ENCODE measurements at places on chromosomes 3 and 15.

GRCh38 chr15:41955807-41956525 is 16.4 kb downstream of the EHD4 start:
- no peak for DNase-seq

- DNase-seq, result no peak
Measured at GRCh38 chr3:13474776-13475303, 5.3 kb upstream of the HDAC11 start.

GRCh38 chr3:76107935-76108570 is 322.7 kb upstream of the ZNF717 start:
- DNase-seq, result peak; percentile 7

GRCh38 chr3:151075869-151076562 is 9.4 kb upstream of the MED12L start:
- no peak for DNase-seq

GRCh38 chr3:69811452-69812401 is 72.5 kb downstream of the MITF start:
- no peak for DNase-seq

DNA sequence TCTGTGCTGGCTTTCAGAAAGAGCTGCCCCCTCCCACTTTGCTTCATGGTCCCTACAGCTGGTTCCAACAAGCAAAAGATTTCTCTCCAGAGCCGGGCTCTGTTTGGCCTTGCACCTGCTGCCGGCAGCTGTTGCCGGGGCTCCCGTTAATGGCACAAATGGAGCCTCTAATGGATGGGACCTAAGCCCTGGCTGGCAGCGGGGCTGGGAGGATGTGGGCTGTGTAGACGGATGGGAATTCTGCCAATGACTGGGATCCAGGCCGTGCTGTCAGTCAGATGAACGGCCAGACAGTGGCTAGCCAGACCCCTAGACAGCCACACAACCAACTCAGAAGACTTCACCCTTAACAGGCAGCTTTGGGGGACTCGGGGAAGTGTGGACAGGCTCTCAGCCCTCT is 88.0 kb downstream of the RPLP1 start:
- DNase-seq, result no peak

- DNase-seq, result no peak
Measured at GRCh38 chr3:66527246-66527645, 26.4 kb upstream of the LRIG1 start.

GRCh38 chr3:177810162-177810623 is 612.9 kb upstream of the TBL1XR1 start:
- DNase-seq, result no peak

GRCh38 chr3:38147421-38147820 is 9.0 kb downstream of the MYD88 start:
- DNase-seq, result no peak

GRCh38 chr3:13266005-13266404 is 154.1 kb downstream of the NUP210 start:
- DNase-seq, result no peak

- no peak for DNase-seq
Measured at GRCh38 chr3:129239991-129240390, 9.4 kb upstream of the COPG1 start.

DNA sequence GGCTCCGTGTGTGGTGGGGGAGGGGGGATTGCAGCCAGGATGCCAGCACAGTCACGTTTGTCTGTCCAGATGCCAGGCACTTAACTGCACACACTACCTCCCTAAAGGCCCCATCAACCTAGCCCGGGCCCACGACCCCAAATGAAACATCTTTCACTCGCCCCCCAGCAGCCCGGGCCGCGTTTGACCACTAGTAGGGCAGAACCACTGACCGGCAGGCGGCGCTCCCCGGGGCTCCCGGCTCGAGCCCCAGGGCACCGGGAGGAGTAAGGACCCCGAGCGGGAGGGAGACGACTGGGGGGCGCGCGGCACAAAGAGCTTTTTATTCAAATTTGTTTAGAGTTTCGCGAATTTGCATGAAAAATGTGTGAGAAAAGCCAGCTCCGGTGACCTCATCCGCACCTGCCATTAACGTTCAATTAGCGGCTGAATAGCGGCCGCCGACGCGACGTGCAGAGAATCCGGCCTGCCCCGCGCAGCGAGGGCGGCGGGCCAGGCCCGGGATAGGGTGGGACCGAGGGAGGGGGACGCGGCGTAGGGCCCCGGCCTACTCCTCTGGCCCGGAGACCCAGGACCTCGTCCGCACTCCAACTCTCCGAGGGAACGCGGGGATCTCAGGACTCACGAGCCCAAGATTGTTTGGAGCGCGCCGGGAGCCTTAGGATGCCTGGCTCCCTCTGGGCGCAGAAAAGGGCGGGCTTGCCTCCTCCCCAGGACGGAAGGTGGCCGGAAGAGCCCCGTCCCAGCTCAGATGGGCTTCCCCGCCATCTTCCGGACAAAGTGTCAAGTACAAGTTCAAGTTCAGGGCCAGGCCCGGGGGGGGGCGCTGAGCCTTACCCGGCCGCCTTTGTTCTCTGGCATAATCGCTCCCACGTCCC is 64.9 kb upstream of the POLG start:
- no peak for DNase-seq

DNA sequence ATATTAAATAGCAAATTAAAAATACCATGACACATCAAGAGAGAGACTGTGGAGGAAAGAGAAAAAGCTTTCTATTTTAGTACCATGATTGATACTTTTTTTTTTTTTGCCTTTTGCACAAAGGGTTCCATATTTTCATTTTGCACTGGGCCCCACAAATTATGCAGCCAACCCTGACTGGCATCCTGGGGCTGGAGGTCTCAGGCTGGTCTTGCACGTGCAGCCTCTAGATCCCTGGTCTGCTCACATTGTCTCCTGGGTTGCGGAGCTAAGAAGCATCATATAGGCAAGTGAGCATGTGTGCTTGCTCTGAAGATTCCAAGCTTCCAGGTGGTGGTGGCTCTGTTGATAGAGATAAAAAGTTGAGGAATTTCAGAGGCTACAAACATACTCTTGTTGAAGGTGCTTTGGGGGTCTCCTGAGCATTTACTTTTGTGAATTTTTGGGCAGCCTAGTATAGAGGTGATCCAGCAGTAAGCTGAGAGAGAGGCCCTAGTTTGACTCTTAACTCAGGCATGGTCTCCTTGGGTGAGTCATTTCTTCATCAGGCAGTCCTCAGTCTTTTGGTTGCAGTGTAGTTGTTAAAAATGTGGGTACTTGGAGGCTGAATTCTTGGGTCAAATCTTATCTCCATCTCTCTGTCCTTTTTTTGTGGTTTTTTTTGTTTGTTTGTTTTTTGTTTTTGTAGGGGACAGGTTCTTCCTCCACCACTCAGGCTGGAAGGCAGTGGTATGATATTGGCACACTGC is 31.3 kb downstream of the SMAD3 start:
- no peak for DNase-seq

DNA sequence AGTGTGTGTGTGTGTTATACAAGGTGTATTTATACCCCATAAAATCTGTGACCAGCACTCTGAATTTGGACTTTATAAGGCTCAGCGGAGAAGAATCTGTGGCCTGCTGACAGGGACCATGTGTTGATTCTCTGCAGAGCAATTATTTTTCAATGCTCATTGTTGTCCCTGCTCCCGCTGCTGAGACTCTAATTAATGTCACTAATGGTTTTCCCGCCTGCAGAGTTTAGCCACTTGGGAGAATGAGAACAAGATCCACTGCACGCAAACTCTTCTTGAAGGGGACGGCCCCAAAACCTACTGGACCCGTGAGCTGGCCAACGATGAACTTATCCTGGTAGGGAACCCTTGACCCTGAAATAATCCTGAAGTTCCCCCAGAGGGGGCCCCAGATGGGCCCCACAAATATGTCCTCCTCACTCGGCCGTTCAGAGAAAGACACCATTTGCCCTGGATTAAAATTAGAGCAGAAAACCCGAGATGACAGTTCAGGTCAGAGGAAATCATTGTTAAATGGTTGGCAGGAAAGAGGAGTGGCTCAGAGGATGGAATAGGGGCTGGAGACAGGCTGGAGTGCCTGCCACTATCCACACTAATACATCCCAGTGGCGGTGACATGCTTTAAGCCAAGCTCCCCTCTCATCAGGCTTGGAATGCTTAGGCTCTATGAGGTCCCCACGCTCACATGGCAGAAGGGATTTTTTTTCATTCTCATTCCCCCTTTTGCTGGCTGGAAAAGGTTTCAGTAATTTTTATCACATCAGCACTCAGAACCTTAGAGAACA is 3.3 kb downstream of the CRABP1 start:
- no peak for DNase-seq

- no peak for DNase-seq
Measured at GRCh38 chr3:172260381-172260780, 187.9 kb downstream of the GHSR start.

GRCh38 chr3:35522450-35522849 is 116.9 kb upstream of the ARPP21 start:
- no peak for DNase-seq
